ENCODE measurements at places on chromosomes 2 and 18.

GRCh38 chr2:96509114-96509846, 4.1 kb upstream of the NEURL3 start:
- peak; percentile 78 for DNase-seq

DNA sequence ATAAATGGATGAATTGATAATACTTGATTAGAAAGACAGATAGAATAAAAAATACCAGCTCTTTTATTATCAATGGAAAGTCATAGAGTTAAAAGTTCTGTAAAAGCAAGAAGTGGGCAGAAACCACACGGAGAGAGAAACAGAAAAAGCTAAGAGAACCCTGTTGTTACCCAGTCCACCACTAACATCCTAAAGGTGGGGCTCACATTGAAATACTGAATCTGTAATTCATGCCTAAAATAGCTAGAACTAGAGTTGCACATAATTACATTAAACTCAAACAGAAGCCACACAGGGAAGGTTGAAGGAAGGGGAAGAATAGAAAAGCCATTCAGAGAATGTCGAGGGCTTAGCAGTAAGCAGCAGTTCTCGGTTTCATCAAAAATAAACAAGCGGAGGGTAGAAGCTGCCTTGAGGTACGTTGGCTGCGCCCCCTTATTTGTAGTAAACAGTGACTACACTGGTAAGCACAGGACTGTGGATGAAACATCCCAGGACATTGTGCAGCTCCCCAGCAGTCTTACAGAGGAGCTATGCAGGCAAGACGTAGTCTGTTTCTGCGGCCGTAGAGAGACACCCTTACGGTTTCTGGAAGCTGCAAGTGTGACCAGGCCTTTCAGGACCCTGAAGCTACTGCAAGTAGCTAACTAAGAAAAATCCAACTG, 1247.0 kb upstream of the GYPC start:
- peak; percentile 16 for DNase-seq

DNA sequence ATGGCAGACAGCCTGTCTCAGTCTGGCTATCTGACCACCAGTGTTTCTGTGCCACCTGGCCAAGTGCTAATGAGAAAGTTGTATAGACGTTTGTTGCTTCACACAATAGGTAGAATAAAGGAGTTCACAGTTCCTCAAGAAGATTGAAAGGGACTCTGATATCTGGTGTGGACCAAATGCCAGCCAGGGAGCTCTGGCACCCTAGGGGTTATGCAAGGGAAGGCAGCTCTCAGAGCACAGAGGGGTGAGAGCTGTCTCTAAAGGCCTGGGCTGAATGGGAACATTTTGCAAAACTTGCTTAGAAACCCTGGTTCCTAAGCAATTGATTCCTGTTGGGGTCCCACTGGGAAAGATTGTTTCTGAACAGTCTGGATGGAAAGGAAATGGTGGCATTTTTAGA, 553.8 kb downstream of the EPHA4 start:
- DNase-seq = no peak

DNA sequence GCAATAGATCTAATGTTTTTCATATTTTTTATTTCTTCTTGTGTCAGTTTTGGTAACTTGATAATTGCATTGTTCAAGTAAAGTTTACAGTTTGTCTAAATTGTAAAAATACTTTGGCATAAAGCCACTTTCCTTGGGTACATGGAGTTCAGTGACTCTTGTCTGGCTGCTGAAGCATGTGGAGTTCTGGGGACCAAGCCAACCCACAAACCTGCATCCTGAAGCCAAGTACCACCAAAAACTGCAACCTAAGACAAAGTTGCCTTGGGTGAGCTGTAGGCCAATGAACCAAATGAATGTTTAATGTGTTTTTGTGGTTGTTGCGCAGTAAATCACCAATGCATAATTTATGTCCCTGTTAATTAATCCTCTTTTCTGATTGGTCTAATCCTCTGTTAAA, 872.6 kb downstream of the BCL11A start:
- no peak for DNase-seq

GRCh38 chr18:79786304-79786703, 11.4 kb upstream of the KCNG2 start:
- DNase-seq = no peak

DNA sequence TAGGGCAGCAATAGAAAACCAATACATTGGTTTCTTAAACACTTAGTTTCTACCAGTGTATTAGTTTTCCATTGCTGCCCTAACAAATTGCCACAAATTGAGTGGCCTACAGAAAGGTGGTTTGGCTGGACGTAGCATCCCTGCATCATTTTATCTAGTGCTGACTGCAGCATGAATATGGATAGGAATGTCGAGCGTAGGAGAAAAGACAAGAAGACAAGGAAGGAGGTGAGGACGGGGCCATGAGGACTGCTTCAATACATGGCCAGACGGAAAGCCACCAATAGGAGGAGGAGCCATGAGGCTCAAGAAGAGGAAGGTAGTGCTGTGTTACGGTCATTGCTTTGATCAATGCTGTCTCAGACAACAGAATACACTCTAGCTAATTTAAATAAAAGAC, 154.5 kb upstream of the NDUFV2 start:
- DNase-seq = no peak

GRCh38 chr2:230457073-230457768, 41.2 kb downstream of the SP100 start:
- DNase-seq = no peak

DNA sequence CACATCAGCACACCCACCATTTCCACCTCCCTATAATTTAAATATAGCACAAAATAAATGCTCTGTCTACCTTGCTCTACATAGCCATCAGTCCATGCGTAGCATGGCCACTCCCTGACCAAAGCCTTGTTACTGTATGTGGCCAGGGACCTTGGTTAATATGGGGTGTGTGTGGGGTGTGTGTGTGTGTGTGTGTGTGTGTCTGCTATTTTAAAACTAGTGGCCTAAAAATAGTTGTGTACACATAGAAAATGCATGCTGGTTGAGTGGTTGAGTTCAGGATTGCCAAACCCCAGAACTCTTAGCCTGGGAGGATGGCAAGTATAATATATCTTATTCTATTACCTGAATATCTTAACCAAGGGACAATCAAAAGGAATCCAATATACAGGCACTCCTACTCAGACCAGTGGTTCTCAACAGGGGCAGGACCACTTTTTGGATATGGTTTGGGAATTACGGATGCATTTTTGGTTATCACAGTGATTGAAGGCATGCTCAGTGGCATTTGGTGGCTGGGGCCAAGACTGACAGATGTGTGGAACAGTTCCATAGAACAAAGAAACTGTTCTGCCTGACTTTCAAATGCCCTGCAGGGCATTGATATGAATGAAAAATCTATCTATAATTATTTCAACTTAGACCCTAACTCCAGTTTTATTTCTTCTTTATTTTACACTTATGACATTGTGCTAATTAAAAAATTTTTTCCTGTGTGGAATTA, 72.3 kb upstream of the PSME4 start:
- no peak for DNase-seq

DNA sequence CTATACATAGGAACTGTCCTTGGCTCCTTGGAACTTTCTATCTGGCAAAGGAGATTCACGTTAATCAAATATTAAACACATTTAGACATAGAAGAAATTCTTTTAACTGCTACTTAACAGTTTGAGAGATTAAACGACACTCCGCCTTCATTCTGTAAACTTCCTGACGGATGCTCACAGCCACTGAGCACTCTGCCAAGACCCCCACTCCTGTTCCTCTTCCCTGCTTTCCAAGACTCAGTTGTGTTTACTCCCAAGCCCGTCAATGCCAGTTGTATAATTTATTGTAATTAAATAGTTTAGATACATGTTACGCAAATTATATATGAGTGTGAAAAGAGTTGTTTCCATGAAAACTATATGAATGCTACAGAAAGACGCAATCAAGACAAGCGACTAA, 321.4 kb upstream of the EPHA4 start:
- DNase-seq = no peak

DNA sequence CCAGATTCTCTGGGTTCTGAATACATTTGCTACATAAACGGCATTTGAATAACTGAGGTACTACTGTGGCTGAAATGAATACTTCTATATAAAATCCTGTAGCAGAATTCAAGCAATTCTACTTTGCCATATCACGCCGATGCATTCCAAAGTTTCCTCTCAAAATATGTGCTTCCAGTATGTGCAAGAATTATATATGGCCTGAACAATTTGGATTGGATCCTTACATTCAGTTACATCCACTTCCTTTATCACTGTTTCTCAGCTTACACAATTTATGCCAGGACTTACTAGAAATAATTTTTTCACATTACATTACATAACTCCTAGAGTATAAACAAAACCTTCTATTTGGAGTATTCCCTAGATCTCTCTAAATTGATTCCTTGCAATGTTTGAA, 46.3 kb upstream of the STAT4 start:
- no peak for DNase-seq

- DNase-seq = no peak
Measured at GRCh38 chr2:44555700-44556099, 194.0 kb downstream of the CAMKMT start.

GRCh38 chr2:26875065-26875634, 27.2 kb downstream of the DPYSL5 start:
- DNase-seq = no peak

GRCh38 chr2:149183187-149183586, 144.7 kb downstream of the LYPD6B start:
- no peak for DNase-seq

- no peak for DNase-seq
Measured at GRCh38 chr2:99159594-99159993, 4.8 kb downstream of the LIPT1 start.

DNA sequence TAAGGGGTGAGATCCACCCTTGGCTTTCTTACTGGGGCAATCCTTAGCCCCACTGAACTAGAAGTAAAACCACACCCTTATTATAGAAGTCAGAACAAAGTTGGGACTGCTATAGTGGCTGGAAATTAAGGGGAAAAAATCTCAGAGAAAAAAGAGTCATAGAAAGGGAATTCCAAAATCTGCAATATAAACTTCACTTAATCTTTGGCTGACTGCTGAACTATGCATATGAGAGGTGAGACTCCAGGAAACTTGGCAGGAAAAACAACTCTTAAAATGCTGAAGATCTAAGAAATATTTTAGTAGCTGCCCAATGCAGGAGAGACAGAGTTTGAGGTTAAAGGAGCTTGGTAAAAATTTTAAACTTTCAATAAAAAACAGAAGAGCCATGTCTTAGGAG, 201.8 kb upstream of the FN1 start:
- DNase-seq = no peak

DNA sequence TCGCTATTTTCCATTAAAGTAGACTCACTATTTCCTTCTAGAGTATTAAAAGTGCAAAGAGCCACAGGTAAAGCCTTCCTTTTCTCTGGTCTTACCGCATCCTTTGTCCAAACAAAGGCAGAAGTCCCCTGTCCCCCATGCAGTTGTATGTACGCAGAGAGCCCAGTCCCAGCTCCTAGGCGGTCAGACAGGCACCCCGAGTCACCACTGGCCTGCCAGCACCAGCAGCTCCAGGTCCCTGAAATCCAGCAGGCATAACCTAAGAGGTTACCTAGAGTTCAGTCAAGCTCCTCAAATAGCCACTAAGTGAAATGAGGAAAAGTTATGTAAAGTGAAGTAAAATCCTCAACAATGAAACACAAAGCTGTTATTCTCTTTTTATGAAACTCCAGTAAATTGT, 60.4 kb upstream of the TWIST2 start:
- no peak for DNase-seq

- DNase-seq = no peak
Measured at GRCh38 chr2:69538872-69539548, 101.8 kb upstream of the NFU1 start.

GRCh38 chr2:88069117-88069516, 1.5 kb downstream of the SMYD1 start:
- no peak for DNase-seq

DNA sequence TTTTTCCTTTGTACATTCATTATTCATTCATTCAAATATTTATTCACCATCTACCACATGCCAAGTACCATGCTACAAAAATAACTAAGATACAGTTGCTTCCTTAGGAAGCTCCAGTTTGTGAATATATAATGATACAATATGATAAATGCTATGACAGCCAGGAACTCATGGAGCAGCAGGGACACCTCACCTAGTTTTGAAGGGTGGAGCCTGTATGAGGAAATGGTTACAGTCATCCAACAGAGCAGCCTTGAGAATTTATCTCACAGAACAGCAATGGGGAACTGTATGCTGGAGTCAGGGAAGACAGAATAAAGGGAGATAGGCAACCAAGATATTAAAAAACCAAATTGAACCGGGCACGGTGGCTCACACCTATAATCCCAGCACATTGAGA, 124.0 kb downstream of the OSBPL1A start:
- no peak for DNase-seq

GRCh38 chr18:78971511-78972245, 7.9 kb upstream of the SALL3 start:
- no peak for DNase-seq

DNA sequence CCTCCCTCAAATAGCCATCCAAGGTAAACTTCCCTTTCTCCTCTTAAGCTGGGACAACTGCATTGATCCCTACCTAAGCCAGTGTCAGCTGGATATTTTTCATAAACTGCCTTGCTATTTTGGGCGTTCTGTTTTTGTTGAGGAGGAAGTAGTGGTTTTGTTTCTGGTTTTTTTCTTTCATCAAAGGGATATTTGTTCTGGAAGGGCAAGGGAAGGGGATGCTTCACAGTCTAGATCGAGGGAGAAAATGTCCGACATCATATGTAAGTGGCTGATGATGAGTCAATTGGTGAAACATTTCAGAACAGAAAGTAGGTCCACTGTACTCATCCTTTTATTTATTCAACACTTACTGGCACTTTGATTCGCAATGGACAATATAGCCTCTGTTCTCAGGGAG, 31.0 kb downstream of the TANC1 start:
- no peak for DNase-seq

GRCh38 chr2:60885683-60886082, 4.3 kb downstream of the REL start:
- no peak for DNase-seq

GRCh38 chr2:108351889-108352288, 25.9 kb upstream of the SULT1C4 start:
- DNase-seq = no peak

All from SK-N-DZ (cell line).